ENCODE measurements at places on chromosomes 3 and 15.

DNA sequence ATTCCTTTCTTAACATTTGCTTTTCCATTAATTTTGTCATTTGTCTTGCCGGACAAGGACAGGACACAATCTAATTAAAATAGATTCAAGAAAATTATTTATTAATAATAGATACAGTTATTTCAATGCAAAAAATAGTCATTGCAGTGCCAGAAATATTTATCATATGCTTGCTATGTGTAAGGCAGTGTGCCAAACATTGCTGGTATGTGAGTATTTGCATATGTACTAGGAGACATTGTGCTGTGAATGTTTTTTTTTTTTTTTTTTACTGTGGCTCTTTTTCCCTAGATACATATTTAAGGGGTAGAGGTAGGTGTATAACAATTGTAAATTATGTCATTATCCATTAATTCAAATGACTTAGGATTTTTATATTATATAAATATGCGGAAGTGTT is 23.3 kb downstream of the SPRED1 start:
- no peak for DNase-seq

DNA sequence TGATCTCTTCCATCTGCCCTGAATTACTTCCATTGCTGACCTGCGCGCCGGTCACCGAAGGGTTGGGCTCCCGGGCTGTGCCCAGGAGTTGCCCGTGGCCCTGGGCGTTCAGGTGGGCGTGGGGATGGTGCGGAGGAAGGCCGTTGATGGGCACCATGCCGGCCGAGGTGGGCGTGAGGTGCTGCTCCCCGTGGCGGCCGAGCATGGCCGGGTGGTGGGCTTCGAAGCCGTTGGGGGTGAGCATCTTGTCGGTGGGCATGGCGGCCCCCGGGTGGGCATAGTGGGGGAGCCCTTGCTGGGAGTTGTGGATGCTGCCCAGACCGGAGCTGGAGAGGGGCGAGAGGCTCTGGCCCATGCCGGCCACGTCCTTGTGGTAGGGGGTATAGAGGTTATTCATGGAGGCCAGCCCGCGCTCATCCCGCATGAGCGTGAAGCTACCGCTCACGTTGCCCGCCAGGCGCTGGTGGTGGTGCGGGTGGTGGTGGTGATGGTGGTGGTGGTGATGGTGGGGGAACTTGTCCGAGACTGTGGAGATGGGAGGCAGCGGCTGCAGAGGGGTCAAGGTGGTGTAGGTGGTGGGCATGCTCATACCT is 1.0 kb downstream of the ONECUT1 start:
- no peak for DNase-seq

DNA sequence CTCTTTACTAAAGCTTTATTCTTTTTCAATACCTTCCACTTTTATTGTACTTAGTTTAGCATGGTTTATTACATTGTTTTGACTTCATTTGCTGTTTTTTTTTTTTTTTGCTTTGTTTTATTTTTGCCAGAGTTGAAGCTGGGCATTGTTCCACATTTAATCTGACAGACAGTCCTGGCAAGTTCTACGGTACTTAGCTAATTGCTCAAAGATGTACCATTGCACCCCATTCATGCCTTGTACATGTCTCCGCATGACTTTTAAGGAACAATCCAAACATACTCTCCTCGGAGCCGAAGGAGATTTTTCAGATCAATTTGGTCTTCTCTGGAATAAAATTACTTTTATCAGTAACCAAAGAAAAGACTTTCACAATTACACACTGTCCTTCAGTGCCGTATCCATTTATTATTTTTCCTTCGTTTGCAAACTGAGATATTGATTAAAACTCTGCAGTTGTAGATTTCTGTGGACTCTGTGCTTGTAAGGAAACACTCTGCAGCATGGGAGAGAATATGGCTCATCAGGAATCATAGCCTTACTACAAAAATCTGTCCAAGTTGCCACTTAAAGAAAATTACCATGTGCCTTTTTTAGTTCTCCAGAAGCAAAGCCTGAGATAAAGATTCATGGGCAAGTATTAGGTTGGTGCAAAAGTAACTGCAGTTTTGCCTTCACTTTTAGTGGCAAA is 952.0 kb downstream of the AGBL1 start:
- DNase-seq = no peak

GRCh38 chr15:96409215-96410138 is 79.0 kb downstream of the NR2F2 start:
- no peak for DNase-seq

DNA sequence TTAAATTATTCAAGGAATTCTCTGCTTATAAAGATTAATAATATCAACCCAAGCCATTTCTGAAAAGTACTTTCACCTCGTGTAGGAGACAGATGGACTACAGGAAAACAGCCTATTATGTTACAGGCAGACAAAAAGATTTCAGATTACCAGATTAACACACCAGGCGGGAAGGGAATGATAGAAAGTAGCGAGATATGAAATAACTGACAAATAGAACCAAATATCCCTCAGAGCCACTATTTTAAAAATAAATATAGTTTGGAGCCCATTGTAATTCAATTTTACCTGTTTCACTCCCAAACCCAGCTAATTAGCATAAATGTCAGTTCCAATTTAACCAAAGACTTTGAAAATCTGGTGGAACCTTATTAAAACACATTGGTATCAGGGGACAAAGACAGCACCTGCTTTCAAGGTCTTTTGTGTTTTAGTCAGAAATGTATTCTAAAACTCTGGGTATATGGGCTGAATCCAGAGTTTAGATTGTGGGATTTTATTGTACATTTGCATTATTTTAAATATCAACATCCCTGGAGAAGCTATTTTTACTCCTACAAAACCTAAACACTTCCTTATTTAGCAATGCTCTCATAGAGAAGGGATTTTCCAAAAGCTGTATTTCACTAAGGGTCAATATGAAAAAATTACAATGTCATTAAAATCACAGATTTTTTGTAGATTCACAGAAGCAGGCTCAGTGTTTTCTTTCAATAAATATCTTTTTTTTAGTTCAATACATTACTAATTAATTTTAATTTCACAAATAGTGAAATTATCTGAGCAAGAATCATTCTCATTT is 138.4 kb downstream of the TNIK start:
- no peak for DNase-seq

DNA sequence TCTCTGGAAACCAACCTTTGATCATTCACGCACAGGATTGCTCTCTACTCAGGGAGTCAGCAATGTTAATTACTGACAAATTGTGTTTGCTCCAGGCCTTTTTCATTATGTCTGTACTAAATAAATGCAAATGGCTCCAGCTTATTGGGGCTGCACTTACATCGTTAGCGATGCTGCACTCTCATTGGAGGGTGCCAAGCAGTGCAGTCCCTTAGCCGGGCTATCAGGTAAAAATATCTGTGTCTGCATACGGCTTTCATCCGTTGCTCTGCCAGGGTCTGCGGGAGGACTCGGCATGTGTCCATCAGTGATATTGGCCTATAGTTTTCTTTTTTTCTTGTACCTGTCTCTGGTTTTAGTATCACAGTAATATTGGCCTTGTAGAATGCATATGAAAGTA is 471.5 kb upstream of the CADM2 start:
- DNase-seq = no peak

- no peak for DNase-seq
Measured at GRCh38 chr3:61901986-61902385, 340.6 kb downstream of the PTPRG start.

DNA sequence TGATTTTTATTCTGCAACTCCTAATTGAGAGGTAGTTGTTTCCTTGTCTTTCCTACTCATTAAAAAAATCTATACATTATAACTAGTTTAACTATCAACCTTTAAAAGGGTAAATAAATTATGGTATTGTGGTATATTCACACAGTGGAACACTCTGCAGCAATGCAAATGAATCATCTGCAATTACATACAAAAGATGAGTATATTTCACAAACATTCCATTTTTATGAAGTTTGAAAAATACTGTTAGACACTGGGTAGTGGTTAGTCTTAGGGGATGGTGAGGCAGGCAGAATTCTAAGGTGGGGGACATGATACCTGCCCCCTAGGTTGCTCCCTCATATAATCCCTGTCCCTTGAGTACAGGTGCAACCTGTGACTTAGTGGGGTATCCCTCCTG is 44.0 kb upstream of the MAGI1 start:
- no peak for DNase-seq

GRCh38 chr3:41193794-41194539 is 5.3 kb upstream of the CTNNB1 start:
- no peak for DNase-seq

- no peak for DNase-seq
Measured at GRCh38 chr15:96958721-96959120, 628.2 kb downstream of the NR2F2 start.

DNA sequence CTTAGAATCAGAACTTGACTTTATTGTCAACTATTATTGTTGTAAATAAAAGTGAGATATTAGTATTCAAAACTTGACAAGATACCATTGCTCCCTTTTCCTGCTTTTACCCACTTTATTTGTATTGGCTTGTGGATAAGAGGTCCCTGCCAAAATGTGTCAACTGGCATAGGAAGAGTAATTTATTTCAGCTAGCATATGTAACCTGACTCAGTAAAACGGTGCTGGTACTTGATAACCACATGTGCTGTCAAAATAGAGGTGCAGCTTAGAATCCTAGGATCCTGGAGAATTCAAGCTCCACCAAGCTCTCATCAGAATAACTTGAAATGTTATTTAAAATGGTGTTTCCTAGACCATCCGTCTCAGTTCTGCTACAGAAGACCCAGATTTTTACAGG is 90.2 kb upstream of the TGFBR2 start:
- no peak for DNase-seq

GRCh38 chr15:45993072-45993471 is 358.2 kb downstream of the SQOR start:
- no peak for DNase-seq

DNA sequence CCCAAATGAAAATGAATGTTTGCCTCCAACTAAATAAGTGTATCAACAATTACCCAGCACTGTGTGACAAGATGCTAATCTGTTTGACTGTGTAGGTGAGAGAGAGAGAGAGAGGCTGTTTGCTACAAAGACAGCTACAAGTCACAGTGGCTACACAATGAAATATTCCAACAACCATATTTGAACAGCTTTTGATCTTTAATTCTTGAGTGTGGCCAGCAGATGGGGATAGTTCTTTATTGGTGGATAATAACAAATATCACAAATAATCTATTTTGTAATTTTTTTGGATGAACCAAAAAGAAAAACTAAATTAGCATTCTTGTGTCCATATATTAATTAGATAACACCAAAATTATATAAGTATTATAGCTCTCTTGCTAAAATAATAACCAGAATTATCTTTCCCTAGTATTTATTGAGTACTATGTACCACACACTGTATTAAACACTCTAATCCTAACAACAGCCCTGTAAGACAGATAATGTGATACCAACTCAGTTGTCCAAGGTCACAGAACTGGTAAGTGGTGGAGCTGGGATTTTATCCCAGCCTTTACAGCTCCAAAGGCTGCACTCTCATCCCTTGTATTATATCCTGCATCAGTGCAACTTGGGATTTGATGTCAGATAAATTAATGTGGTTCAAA is 61.9 kb upstream of the C3orf80 start:
- DNase-seq = no peak

DNA sequence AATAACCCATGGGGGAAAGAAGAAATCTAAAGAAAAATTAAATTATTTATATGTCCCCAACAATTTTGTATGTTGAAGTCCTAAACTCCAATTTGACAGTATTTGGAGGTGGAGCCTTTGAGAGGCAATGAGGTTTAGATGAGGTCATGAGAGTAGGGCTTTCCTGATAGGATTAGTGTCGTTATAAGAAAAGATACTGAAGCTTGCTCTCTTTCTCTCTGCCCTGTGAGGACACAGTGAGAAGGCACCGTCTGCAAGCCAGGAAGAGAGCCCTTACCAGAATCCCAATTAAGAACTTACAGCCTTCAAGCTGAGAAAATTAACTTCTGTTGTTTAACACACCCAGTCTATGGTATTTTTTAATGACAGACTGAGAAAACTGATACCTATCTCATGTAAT is 16.1 kb upstream of the OR5AC2 start:
- no peak for DNase-seq

DNA sequence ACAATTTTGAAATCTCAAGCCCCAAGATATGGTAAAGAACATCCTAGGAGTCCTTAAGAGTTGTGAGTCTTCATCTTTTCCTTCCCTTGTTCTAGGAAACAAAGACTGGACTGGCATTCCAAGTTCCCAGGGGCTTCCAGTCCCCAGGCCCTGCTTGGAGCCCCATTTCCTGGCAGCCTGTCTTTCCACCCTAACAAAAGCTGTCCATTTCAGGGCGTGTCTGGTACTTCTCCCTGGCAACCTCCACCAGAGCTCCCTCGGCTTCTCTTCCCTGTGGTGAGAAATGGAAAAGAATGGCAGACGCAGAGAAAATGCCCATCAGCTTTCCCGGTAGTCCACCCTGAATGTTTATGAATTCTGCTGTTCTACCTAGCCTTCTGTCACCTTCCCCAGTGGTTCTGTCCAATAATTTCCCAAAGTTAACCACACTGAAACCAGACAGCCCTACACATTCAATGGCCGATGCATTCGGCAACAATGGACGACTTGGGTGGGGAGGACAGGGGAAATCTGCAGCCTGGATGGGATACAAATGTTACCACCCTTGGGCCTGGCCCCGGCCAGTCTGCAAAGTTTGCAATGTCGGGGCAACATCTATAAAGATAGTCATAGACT is 6.8 kb downstream of the RAB6B start:
- DNase-seq = no peak

GRCh38 chr15:66702787-66703539 is 927 bp downstream of the SMAD6 start:
- DNase-seq = peak; percentile 13

DNA sequence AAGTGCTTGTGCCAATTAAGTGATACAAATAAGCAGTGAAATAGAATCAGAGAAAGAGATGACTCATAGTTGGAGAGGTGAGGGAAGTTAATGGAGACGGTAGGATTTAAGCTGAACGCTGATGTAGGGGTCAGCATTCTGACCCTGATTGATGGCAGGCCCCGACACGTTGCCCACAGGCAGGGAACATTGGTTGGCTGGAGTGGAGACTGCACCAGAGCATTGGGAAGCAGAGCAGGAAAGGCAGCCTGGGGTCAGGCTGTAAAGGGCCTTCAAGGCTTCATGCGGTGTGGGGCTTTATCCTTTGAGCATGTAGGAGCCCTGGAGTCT is 68.6 kb downstream of the DCUN1D1 start:
- no peak for DNase-seq

DNA sequence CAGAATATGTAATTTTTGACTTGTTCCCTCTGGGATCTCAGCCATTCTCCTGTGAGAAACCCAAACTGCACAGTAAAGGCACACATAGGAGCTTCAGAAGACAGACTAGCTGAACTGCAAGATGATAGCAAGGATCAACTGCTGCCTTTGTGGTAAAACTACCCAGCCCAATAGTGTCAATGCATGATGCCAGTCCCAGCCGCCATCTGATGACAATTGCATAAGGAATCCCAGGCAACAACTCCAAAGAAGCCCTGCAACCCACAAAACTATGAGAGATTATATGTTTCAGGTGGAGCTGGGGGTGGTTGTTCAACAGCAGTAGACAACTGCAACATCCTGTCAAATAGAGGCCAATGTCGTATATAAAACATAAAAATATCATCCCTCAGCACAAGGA is 192.4 kb upstream of the ARPP21 start:
- no peak for DNase-seq

- no peak for DNase-seq
Measured at GRCh38 chr3:105449414-105449813, 82.7 kb downstream of the ALCAM start.

Measured in body of pancreas (tissue), 4 donors.